Hindlimb muscle (tissue), 1 donor: ENCODE measurements at places on chromosomes 1 and 21.
A peak's percentile ranks its signal among the peaks of the same experiment; 100 is the strongest.

DNA sequence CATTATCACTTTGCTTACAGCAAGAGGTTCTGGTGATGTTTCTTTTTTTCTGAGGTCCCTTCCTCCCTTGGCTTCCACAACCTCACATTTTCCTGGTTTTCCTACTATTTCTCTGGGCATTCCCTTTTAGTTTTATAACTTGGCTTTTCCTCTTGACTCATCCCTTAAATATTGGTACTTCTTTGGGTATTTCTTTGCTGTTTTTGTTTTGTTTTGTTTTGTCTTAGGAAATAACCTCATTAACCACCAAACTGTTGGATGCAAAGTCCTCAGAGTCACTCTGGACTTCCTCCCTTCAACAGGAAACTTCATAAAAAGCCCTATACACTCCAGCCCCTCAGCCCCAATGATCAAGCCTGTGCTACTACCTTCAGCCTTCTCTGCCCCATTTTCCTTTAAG is 211.1 kb downstream of the DUSP10 start:
- no peak for DNase-seq

DNA sequence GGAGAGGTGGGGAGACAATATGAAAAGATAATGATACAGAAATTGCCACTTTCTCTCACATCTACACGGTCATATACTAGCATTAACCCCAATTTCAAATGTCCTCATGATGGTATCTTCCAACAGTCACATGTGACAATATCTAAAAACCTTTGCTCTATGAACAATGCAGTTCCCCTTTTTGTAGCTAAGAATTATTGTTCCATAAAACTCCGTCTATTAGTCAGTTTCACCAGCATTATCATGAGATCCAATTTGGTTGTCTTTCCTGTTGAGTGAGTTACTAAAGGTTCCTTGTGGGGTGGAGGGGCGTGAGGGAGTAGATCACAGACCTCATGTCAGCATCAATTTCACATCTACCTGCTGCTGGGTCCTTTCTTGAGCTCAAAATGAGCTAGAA is 1.7 kb downstream of the TIAM1 start:
- no peak for DNase-seq

GRCh38 chr1:70227439-70227838 is 6.3 kb downstream of the SRSF11 start:
- DNase-seq, result no peak

GRCh38 chr21:37060296-37060695 is 12.6 kb downstream of the PIGP start:
- peak; percentile 67 for DNase-seq

DNA sequence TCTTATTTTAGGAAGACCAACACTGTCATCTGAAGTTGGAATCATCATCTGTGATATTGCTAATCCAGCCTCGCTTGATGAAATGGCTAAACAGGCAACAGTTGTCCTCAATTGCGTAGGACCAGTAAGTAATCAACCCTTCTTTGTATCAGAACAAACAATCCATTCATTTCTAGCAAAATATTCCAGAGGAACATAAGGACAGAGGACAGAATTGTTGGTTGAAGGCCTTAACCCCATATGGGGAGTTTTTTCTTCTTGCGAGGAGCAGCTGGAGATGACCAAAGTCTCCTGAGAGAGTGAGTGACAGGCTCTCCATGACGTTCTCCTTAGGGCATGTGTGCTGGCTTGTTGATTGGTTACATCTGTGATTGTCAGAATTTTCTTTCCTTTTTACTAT is 2.7 kb downstream of the SCCPDH start:
- DNase-seq, result no peak
